ENCODE measurements at places on chromosomes 16 and 17.

DNA sequence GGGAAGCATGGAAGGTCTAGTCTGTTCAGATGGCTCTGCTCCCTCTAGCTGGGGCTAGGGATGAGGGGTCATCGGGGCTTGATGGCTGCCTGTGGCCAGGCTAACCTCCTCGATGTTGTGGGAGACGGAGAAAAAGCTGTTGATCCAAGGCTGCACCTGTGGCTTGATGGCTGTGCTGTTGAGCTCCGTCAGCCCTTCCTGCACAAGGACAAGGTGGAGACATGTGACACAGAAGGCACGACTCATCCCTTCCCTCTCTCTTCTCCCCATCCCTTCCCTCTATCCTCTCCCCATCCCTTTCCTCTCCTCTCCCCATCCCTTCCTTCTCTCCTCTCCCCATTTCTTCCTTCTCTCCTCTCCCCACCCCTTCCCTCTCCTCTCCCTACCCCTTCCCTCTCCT is 28.2 kb downstream of the FCSK start:
- DNase-seq = no peak

DNA sequence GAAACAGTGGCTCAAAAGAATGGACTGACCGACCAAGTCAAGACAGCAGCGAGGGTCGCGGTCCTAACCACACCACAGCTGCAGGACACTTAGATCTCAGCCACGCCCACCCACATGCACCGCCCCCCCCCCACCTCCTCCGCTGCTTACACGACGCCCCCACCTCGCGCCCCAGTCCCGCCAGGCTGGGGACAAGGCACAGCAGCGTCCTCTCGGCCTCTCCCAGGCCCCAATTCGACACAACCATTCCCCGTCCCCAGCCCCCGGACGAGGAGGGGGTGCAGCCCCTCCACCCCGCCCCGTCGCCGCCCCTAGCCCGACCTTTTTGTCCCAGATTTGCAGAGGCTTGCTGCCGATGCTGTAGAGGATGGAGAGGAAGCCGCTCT is 477 bp downstream of the CFAP20 start:
- DNase-seq = peak; percentile 7

GRCh38 chr17:54408731-54409130 is 491.9 kb upstream of the TOM1L1 start:
- no peak for DNase-seq

DNA sequence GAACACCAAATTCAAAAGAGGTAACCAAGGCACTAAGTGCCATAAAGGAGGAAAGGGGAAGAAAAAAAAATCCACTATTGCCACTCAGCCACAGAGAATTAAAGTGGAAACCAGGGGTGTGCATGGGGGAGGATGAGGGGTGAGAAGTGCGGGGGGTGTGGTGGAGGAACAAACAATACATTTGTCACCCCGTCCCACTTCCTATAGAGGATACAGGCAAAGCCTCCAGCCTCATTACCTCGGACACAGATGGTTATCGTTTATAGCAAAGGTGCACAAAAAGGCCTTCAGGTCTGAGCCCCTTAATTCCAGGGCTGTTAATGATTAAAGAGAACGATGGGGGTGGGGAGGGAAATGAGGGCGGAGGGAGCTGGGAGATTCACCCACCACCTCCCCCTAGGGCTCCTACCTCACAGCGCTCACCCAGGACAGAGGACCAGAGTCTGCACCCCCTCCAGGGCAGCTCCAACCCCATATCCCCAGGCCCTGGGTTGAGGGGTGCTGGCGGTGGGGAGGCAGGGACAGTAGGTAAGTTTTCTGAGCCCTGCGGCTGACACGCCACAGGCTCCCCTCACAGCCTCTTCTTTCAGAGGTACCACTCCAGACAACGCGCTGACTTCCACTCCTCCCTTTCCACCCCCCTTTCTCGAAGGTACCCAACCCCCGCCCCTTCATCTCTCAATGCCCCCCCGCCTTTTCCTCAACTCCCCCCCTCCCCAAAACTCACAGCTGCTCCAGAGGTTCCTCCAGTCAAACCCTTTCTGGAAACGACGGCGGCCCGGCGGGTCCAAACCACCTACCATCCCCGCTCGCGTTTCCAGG is 470 bp downstream of the DCUN1D3 start:
- DNase-seq = no peak

- no peak for DNase-seq
Observed at GRCh38 chr17:75144816-75145512, 9.3 kb downstream of the JPT1 start.

DNA sequence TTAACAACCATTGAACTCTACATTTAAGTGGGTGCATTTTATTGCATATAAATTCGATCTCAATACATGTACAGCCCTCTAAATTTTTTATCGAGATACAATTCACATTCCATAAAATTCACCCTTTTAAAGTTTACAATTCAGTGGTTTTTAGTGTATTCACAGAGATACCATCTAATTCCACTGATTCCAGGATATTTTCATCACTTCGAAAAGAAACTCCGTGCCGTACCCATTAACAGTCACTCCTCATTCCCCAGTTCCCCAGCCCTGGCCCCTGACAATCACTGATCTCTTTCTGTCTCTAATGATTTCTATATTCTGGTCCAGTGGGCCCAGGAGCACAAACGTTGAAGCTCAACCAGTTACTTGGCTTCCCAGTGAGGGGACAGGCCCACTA is 61.4 kb downstream of the CYB5B start:
- DNase-seq = no peak

DNA sequence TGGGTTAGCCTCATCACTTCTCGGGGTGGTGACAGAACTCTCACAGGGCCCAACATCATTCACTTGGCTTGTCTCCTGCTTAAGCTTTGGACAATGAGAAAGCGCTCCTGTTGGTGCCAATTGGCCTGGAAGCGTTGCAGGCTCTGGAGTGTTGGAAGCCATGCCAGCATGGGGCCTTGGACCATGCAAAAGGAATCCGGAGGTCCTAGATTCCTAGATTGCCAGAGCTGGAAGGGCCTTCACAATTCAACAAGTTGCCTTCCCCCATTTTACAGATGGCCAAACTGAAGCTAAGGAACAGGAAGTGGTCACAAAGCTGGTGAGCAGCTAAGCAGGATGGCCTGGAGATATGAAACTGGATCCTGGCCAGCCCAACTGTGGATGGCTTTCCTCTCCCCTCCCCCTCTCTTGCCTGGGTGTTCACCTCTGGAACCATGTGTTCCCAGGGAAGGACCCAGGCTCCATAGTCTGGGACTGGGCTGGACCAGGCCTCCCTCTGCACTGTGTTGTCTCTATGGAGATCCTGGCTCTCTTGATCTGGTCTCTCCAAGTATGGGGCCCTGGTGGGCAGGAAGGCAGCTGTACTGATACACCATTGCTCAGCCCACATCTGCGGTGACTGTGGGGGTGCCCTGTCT is 6.0 kb upstream of the IGFBP4 start:
- DNase-seq = no peak

GRCh38 chr17:78667741-78668640 is 90.8 kb upstream of the DNAH17 start:
- DNase-seq = no peak

DNA sequence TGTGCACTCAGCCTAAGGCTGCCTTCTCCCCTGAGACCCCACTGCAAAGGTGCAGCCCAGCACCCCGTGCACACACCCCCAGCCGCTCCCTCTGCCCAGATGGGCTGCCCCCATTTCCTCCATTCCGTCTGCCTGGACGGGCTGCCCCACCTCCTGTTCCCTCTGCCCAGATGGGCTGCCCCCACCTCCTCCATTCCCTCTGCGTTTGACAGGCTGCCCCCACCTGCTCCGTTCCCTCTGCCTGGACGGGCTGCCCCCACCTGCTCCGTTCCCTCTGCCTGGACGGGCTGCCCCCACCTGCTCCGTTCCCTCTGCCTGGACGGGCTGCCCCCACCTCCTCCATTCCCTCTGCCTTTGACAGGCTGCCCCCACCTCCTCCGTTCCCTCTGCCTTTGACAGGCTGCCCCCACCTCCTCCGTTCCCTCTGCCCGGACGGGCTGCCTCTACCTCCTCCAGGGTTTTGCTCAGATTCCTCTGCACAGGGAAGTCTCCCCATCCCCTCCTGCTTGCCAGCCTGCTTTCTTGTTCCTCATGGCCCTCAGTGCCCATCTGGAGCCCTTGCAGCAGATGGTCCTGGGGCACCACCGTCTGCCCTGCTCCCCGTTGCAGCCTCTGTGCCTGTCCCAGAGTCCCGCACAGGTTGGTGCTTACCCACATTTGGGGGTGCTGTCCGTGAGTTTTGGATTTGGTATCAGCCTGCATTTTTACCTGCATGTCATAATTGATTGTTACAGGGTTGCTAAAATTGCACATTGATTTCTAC is 23.4 kb upstream of the IL17C start:
- no peak for DNase-seq

GRCh38 chr17:75456039-75456416 is 407 bp upstream of the TMEM94 start:
- DNase-seq = no peak

- DNase-seq = no peak
Observed at GRCh38 chr17:80599546-80600305, 55.1 kb downstream of the RPTOR start.

DNA sequence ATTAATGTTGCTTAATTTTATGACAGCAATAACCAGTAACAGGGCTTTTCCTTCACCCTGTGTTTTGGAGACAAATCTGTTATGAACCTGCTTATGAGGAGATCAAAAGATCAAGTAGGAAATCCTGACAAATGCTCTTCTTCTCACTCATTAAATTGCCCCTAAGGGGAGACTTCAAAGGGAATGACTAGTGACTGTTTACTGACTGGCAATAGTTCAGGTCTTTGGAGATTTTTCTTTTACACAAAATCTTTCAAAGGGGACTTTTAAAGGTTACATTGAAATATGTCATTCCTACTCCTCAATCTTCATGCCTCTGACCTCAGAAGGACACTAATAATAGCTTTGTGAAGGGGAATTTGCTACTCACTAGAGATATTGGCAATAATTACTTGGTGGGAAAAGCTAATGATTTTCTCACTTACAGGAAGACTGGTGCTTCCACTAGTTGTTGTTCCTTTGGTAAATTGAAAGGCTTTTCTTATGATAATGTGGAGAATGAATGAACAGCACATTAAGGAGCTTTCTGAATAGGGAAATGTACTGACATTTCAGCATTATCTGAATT is 292.9 kb upstream of the CA10 start:
- DNase-seq = no peak

GRCh38 chr16:54582631-54583250 is 296.2 kb upstream of the IRX3 start:
- no peak for DNase-seq

DNA sequence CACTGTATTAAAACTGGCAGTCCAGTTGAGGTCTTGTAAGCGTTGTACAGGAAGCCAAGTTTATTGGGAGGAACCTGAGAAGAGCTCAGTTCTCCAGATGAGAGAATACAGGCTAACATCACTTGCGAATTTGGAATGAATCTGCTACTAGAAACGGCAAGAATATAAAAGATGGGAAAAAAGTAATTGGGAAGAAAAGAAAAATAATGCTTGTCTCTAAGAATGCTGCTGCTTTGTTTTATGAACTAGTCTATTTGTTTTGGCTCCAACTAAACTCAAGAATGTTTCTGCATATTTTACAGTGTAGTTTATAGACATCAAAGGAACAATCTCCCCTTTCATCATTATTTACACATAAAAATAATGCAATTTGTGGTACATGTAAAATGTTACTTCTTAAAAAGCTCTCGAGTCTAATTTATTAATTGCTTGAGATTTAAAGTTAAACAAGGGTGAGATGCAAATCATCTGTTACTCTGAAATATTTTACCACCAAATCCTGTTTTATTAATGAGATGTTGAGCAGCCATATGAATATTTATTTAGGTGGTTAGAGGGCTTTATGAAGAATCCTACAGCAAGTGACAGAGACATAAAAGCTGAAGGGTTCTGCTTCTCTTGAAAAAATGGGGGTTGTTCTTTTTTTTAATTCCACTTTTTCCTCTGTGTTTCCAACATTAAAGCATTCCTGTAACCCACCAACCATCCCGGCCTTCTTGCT is 162.1 kb upstream of the AXIN2 start:
- no peak for DNase-seq

DNA sequence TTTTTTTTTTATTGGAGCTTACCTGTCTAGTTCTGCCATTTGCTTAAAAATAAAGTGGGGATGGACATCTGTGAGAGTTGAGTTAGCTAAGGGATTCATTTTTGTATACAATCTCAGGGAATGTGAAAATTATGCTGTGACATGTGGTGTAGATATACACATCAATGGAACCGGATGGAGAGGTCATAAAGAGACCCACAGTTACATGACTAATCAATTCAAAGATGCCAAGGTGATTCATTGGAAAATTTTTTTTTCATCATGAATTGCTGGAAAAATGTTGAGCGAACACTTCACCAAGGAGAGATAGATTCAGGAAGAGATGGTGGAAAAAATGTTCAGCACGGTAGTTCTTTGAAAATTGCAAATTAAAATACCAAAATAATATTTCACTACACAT is 605.4 kb upstream of the KIF2B start:
- DNase-seq = no peak

GRCh38 chr17:4574448-4575045 is 9.8 kb upstream of the SMTNL2 start:
- DNase-seq = no peak

DNA sequence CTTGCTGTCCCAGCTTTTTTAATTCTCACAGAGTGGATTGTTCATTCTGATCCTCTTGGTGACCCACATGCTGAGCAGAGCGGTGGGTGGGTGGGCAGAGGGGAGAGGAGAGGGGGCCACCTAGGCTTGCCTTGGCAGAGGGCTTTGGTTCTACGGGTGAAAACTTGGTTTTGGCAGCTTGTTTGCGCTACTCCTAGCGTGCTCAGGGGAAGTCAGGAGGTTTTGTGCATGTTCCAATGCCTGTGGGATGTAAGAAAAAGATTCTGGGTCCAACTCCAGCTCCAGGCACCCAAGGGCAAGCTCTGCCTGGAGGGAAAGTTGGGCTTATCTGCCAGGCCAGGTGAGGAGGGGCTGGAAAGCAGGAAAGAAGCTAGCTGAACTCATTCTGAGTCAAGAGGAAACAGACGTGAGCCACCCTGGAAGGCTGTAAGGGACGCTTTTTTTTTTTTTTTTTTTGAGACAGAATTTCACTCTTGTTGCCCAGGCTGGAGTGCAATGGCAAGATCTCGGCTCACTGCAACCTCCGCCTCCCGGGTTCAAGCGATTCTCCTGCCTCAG is 169.1 kb downstream of the WSCD1 start:
- DNase-seq = no peak

GRCh38 chr17:40209404-40210093 is 9.6 kb upstream of the WIPF2 start:
- DNase-seq = no peak

- DNase-seq = no peak
Observed at GRCh38 chr17:67041941-67042899, 2.1 kb upstream of the CACNG1 start.

DNA sequence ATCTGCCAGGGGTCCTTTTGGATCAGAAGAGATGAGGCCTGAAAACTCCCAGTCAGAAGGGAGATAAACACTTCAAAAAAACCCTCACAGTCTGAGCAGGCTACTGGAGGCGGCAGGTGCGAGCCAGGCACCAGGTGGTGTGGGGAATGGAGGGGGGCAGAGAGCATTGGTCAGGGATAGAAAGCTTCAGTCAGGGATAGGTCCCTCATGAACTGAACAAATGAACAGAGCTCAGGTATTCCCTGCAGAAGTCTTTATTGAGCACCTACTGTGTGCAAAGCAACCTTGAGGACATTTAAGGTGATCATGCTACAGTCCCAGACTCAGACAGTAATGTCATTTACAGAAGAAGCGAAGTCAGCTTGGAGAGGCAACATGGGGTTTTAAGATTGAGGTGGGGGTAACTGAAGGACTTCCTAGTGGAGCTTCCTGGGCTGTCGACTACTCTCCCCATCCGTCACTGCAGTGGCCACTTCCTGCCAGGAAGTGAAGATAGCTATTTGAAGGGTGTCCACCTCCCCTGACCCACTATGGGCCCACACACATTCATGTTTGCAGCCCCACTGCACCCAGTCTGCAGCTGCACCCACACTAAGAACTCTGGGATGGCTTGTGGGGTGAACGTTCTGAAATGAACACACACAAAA is 3.2 kb downstream of the KIFC3 start:
- DNase-seq = no peak
